Activated T-helper 9 cell treated with anti-CD3 and anti-CD28 coated beads, Interleukin-2, amount 50 U/mL, for 16 hours (primary cell): ENCODE measurements at places on chromosomes 4 and X.

GRCh38 chr4:123235431-123235830, 161.2 kb upstream of the SPRY1 start:
- no peak for DNase-seq

DNA sequence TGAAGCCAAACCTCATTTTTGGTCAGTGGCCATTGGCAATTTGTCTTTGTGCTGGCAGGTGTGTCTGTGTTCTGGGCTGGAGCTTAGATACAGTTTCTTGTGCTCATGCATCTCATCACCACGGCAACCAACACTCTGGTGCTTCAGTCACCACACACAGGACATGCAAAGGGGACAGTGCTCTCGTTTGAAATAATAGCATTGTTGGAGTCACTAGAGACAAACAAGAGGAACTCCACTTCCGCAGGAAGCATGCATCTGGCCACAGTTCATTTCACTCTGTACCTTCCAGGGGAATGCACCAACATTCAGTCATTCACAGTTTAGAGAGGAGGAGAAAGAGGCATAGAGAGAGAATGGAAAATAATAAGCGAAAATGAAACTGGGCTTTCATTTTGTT, 267.4 kb downstream of the ANK2 start:
- no peak for DNase-seq

DNA sequence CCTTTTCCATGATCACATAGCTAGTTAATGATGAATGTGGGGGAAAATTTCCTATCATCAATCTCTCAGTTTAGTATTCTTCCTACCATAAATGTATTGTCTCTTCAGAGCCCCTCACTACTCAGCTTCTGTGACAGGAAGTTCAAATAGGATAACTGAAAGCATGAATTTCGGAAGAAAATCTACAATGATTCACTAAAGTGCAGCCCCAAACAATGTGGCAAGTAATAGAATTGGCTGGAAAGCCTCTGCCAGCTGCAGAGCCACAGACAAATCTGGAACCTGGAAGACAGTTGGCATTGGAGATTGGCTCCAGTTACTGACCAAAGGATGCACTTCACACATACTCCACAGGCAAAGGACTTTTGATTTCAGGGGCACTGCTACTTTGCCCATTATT, 35.2 kb downstream of the EGF start:
- no peak for DNase-seq

GRCh38 chr4:182105416-182105815, 137.8 kb upstream of the TENM3 start:
- no peak for DNase-seq

DNA sequence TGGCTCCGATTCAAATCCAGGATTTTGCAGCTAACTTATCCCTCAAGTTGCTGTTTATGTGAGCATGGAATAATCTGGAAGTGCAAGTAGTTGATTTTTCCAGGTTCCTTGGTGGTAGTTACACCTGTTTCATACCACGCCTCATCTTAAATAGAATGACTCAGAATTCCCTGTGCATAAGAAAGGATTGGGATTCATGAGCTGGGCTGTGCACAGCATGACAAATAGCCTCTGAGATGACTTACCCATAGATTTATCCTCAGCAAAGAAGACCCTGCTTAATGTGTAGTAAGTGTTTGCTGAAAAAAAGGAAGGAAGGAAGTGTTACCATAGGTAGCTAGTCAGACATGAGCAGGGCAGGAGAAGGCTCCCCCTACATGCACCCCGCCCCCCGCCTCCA, 777.7 kb upstream of the ADGRL3 start:
- no peak for DNase-seq

GRCh38 chr4:139167774-139168444, 9.1 kb downstream of the ELF2 start:
- no peak for DNase-seq

- DNase-seq, result no peak
These were observed 94.9 kb downstream of the NXF2 start for GRCh38 chrX:102341867-102342266.

GRCh38 chrX:112068430-112068829, 14.1 kb downstream of the TRPC5 start:
- no peak for DNase-seq

DNA sequence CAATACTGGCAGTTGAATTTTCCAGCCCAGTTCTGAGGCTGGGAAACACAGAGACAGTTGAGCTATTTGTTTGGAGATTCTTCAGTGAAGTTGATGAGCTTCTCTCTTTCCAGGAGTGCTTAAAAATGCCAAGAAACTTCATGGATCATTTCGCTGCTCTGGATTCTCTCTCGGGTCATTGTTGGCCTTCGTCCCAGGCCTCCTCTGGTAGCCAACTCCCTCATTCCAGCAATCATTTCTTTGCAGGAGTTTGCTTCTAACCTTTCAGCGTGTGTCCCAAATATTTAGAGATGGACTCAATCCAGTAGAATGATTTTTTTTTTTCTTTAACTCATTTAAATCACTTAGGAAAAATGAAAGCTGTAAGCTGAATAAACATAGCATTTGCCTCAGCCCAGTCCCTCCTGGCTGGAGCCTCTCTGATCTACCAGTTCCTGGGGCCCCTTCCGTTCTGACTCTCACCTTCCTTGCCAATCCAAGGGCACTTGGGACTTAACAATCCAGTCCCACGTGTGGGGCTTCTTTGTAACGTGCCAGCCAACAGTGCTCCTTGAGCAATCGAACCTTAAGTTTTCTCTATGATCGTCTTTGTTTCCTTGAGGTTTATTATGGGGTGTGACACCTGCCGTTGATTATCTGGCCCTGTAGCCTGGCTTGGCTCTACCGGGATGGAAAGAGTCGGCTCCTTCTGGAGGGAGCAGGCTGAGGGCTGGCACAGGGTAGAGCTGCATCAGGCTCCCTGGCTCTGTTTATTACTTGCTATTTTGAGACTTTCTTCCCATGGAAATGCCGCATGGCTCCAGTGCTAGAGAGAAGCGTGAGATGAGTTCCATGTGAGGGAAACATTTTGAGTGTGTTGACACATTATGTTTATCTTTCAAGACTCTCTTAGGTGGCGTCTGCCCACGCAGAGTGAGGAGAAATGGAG, 80.4 kb upstream of the GPC4 start:
- no peak for DNase-seq

DNA sequence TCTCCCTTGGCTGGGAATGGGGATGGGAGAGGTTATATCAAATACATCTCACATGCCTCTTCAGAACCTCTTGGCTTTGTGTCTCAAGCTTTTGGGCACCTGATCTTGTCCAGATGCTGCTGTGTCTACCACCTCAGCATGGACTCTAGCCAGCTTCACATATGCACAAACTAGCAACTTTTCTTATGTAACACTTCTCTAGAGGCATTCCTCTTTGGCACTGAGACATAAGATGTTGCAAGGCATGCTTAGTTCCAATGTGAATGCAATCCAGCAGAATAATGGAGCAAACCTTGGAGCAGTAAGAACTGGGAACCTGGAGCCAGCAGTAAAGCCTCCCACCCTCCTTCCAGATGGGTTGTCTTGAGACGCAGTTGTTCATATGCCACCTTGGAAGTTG, 113.4 kb upstream of the TMEM47 start:
- DNase-seq, result no peak

DNA sequence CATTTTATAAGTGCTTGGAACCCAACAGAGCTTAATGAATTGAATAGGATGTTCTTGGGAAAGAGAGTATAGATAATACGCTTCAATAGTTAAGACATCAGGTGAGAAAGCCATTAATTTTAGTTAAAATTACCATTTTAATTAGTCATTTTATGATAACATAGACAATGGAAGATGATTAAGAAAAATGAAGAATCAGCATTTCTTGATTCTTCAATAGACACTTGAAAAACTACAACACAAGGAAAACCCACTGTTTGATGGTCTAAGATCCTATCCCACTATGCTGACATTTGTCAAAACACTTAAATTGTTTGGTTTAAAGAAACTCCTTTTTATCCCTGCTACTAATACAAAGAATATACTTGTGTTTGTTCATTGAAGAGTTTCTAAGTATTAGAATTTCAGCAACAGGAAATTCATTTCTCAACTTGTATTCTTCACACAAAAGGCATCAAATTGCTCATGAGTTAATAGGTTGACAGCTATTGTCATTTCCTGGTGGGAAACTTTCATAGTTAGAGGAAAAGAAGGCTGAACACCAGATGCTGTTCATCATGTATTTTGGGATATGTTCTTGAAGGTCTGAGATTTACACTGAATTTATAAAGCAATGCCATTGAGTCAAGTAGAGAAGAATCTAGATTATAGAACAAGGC, 9.6 kb upstream of the CXCL2 start:
- no peak for DNase-seq

- no peak for DNase-seq
These were observed 56.6 kb downstream of the LINC00632 start for GRCh38 chrX:140766024-140766611.

GRCh38 chr4:188822698-188823097, 683.5 kb downstream of the TRIML1 start:
- no peak for DNase-seq

- DNase-seq, result no peak
These were observed 399.1 kb downstream of the PPP1R2C start for GRCh38 chrX:42378857-42379256.

GRCh38 chr4:10589799-10590198, 94.8 kb downstream of the CLNK start:
- no peak for DNase-seq

- no peak for DNase-seq
These were observed 26.5 kb upstream of the TSR2 start for GRCh38 chrX:54413753-54414152.

DNA sequence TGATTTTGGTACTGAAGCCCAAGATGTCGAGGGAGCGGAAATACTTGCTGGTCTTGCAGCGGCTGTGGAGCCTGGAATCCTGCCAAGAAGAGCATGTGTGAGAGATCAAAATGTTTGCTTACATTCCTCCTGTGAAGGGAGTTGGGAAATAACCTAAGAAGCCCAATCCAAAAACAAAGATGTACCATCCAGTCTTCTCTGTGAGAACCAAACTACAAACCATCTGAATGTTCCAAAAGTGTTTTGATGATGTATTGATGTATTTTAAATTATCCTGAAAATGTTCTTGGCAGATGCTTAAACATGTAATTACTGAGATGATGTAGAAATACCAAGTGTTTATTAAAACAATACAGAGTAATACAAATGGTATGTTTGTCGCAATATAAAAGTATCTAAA, 10.1 kb upstream of the ADH1A start:
- DNase-seq, result no peak

- no peak for DNase-seq
These were observed 399.1 kb downstream of the INPP4B start for GRCh38 chr4:142447009-142447408.

GRCh38 chr4:15149839-15150592, 147.7 kb downstream of the CPEB2 start:
- DNase-seq, result no peak

GRCh38 chr4:173609158-173609557, 79.1 kb upstream of the HAND2 start:
- no peak for DNase-seq

DNA sequence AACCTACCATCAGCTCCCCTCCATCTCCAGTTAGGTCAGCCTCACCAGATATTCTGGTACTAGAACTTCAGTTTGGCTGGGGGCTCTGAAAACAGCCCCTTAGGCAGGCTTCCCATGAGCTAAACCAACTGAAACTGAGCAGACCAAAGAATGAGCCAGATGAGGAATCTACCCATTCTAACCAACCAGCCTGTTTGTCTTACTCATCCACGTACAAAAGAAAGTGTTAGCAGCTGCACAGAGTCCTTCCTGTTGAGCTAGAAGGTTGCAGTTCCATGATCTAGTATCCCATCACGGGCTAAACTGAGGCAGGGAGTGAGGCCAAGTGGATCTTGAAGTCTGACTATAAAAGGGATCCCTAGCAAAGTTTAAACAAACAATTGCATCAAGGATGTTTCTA, 17.5 kb downstream of the MAGEA9B start:
- DNase-seq, result no peak

GRCh38 chr4:44279066-44279465, 169.5 kb downstream of the KCTD8 start:
- DNase-seq, result no peak

GRCh38 chr4:152161676-152162330, 374.1 kb downstream of the FBXW7 start:
- no peak for DNase-seq

DNA sequence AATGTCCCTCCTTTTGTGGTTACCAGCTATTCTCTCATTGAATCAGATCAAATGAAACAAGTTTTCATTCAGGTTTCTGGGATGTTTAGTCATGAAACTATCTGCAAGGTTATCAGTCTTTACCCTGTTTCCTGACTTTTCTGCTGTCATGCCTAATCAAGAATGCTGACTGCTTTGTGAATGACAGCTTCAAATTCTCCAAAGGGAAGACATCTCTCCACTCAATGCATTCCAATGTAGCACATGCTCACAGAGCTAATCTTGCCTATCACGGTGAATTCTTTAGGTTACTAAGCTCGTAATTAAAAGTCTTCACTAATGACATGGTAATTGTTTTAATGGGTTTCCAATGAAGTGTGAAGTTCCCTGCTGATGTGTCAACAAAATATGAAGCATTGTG, 1068.5 kb downstream of the PCDH7 start:
- no peak for DNase-seq

DNA sequence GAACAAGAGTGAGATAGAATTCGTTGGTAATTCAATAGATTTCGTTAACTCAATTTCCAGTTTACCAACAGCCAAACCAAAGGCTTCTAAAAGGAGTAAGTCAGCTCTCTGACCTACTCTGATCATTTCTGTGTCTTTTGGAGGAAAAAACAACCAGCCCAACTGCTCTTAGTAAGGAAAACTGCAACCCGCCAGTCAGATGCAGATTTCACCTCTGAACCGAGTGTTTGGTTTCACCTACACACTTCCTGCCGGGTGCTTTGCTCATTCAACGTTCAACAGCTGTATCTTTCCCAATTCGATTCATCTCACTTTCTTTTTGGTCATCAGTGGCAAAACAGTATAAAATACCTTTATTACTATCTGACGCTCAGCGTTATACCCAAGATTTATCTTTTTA, 24.5 kb downstream of the TMSB4X start:
- peak; percentile 45 for DNase-seq

- no peak for DNase-seq
These were observed 9.9 kb upstream of the CT47C1 start for GRCh38 chrX:119062750-119063374.

- DNase-seq, result no peak
These were observed 36.1 kb downstream of the NSG1 start for GRCh38 chr4:4422856-4423499.

DNA sequence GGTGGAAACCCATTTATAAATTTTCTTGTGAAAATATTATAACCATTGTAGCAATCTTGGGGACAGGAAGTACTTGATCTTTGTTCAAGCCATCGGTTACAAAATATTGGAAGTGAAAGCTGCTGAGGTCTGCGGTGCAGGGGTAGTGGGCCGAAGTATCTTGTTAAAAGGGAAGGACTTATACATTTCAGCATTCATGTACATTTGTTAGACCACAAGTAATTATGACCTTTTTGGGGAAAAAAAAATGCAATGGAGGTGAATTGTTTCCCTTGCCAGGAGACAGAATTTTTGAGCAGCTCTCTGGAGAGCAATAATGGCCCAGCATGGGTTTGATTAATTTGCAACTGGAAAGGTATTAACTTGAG, 121.3 kb downstream of the EGF start:
- DNase-seq, result no peak

DNA sequence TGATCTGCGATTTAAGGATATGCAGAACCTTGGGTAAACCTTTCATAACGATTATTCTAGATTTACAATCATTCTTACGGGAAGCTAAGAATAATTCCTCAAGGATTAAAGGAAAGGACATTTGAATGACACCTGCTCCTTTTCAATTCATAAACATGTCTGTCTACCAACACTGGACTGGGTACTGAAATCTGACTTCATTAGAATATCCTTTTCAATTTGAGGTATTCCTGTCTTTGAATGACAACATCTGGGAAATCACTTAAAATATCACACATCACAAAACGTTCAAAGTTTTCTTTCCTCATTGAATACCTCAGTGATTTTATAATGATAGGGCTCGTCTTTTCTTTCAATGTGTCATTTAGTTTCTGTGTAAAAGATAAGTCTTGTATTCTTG, 87.7 kb downstream of the CFAP47 start:
- no peak for DNase-seq
